Stimulated activated CD4-positive, alpha-beta T cell treated with anti-CD3 and anti-CD28 coated beads, Interleukin-4, amount 100 ng/mL, for 1 hour (primary cell): ENCODE measurements at places on chromosomes 3 and 15.

- no peak for DNase-seq
These were observed 78.3 kb upstream of the PPP2R3A start for GRCh38 chr3:135887220-135887619.

- no peak for DNase-seq
These were observed 41.2 kb downstream of the OIP5 start for GRCh38 chr15:41291065-41291631.

- no peak for DNase-seq
These were observed 11.3 kb downstream of the PRICKLE2 start for GRCh38 chr3:64213962-64214379.

DNA sequence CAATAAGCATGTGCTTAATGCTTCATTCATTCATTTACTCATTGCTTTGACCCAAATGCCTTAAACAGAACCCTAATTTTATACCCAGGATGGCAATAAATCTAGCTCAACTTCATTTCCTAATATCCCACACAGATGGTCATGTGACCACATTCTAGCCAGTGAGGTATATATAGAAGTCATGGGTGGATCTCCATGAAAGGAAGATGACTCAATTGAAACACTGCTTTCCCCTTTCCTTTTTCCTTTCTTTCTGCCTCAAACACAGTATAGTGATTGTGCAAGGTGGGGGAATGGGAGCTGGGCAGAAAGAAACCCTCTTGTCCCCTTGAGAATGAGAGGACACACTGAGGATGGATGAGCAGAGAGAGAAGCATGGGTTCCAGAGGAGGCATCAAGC is 183.5 kb upstream of the PRICKLE2 start:
- DNase-seq = no peak
